Sciatic nerve (tissue), 2 donors: ENCODE measurements at places on chromosomes 4 and X. TPM values are rescaled to one million over a fixed set of nuclear protein-coding genes. Genes with fewer than 3 reads are reported as not detected.

CT45A7 gene
- total RNA-seq: not detected

SCD5 gene
- total RNA-seq: 50.6 TPM

ADRA2C gene
- total RNA-seq: 4.8 TPM

TCEAL7 gene
- total RNA-seq: 15.1 TPM

FABP2 gene
- total RNA-seq: not detected

AWAT2 gene
- total RNA-seq: not detected

NLGN3 gene
- 20.6 TPM for total RNA-seq

SPANXD gene
- total RNA-seq: not detected

PRR32 gene
- total RNA-seq: not detected

- no peak for DNase-seq
Observed at GRCh38 chr4:186760576-186760975, 36.9 kb upstream of the FAT1 start.

DNA sequence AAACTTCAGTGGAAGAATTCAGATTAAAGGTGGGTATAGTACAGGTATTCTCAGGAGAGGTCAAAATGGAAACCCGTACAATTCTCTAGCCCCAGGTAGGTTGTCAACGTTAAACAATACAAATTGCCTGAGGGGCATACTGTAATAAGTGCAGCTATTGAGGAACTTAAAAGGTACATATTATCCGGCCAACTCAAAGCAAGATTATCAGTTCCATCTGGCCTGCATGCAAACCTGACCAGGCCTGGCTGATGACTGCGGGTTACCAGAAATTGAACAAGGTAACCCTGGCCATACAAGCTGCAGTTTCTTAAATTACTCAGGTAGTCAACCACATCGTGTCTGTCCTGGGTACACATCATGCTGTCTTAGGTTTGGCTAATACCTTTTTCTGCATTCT lies 12.3 kb upstream of the ZNF630 start:
- no peak for DNase-seq

DNA sequence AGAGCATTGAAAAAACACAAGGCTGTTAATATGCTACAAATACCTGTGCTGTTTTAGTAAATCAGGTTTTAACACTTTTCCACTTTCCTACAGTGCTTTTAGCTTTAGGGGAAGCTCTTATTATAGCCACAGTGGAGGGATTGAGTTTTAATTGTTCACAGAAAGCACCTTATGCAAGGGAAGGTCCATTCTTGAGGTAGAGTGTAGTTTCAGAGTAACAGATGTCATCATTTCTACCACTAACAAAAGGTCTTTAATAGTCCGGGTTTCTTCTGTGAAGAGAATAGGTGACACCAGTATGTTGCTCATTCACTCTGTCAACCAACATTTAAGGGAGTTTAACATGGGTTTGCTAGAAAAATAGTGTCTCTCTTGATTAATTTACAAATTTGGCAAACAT lies 104.4 kb downstream of the STIM2 start:
- no peak for DNase-seq

DNA sequence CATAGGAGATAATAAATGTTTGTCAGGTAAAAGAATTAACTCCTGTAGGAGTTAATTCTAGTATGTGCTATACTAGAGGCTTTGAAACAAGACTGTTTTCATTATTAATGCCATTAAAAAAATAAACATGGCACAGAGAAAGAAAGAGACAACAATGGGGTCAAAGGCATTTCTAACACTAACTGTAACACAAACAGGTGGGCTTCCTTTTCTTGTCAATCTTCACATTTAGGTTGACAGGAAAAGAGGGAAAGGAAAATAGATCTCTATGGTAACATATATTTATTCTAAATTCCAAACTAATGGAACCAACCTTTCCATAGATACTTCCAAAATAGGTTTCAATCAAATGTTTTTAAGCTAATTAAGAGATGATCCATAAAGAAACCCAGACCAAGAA lies 9.8 kb downstream of the ANKRD17 start:
- no peak for DNase-seq

DNA sequence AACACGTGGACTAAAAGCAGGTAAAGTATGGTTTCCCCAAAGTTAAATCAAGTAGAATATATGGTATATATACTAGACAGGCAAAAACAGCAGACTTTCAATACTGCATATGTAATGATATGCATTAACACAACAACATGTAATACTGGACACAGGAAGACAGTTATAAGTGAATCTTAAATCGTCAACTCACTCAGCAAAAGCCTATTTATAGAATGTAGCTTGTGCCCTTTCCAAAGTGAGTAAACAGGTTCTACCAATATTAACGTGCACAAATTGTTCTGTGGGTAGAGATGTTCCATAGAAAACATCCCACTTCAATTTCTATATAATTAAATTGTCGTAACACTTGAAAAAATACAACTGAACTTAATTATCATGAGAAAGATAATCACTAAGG lies 30.6 kb downstream of the FAM241A start:
- no peak for DNase-seq

DNA sequence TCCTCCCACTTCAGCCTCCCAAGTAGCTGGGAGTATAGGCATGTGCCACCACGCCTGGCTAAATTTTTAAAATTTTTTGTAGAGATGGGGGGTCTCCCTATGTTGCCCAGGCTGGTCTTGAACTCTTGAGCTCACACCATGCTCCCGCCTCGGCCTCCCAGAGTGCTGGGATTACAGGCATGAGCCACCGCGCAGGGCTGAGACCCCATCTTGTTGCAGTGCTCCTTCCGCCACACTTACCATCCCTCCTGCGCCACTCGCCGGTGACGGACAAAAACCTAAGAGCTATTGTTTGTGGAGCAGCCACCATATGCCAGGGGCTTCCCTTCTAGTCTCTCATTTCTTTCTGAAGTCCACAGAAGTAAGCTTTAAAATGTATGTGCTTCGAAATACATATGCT lies 34.5 kb downstream of the NSG1 start:
- no peak for DNase-seq

DNA sequence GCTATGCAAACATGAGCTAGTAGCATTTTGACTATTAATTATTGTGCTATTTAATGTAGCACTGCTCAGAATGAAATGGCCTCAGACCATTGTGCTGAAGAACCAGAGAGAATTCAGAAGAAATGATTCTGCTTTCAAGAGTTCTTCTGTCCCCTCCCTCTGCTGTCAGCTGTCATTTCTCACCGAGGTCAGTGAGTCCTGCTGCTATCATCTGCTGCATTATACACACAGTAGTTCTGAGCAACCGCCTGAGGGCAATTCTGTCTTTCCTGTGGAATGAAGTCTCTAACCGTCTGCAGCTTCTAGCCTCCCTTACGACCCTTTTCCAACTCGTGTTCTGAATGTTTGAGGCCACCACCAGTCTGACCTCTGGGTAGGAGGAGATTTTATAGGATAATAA lies 249.4 kb downstream of the HNRNPD start:
- no peak for DNase-seq

- DNase-seq: no peak
Observed at GRCh38 chr4:143391895-143392294, 55.2 kb downstream of the GAB1 start.

DNA sequence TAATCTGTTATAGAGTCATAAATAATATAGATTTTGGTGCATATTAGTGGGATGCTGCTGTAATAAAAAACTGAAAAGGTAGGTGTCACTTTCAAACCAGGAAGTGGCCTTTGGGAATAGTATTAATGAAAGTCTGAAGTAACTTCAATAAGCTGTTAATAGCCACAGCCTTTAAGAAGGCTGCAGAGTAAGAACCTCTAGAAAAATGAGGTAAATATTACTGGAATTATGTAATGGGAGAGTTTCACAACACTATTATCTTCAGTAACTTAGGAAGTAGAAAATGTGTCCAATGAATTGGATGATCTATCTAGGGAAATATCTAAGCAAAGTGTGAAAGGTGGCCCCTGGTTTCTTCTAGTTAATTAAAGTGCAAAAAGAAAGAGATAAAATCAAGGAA lies 104.7 kb downstream of the NCAPG start:
- no peak for DNase-seq

DNA sequence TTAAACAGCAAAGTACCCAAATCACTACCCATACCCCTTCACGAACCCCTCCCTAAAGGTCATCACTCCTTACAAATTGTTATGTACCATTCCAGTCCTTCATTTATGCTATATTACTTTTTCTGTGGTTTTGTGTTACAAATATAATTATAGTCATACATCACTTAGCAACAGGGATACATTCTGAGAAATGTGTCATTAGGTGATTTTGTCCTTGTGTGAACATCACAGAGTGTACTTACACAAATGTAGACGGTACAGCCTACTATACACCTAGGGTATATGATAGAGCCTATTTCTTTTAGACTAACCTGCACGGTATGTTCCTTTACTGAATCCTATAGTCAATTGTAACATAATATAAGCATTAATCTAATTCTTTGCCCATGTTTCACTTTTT lies 61.9 kb downstream of the ASB9 start:
- DNase-seq: no peak

- no peak for DNase-seq
Observed at GRCh38 chr4:113050837-113051236, 1.4 kb downstream of the ANK2 start.

DNA sequence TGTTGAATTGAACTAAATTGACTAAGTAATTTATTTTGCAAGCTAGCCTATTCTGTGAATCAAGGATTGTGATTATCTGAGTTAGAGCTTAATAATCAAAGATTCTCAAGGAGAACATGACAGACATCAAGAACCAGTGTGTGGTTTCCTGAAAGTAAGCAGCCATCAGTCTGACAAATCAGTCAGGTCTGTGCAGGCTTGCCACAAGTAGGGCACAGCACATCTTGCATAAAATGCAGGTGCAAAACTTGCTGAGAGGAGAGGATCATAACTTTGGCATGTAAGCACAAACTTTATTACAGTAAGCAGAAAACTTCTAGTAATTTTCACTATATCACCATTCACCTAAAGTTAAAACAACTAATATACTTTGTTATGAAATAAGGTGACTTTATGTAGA lies 22.5 kb downstream of the FAM241A start:
- DNase-seq: no peak

DNA sequence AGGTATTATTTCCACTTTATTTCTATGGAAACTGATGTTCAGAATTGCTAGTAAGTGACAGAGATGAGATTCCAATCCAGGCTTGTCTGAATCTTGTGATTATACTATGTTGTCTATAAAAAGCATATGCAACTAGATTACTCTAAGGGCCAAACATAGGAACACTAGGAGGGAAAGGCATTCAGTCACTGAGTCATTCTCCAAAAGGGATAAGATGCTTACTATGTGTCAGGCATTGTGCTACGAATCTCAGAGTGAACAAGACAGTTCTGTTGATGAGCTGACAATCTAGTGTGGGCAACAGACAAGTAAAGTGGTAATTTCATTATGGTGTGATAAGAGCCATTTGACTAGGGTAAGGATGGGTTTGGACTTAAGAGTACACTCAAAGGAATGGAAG lies 77.2 kb downstream of the RASL11B start:
- no peak for DNase-seq

GRCh38 chr4:73731968-73732610 lies 8.3 kb upstream of the CXCL8 start:
- no peak for DNase-seq

DNA sequence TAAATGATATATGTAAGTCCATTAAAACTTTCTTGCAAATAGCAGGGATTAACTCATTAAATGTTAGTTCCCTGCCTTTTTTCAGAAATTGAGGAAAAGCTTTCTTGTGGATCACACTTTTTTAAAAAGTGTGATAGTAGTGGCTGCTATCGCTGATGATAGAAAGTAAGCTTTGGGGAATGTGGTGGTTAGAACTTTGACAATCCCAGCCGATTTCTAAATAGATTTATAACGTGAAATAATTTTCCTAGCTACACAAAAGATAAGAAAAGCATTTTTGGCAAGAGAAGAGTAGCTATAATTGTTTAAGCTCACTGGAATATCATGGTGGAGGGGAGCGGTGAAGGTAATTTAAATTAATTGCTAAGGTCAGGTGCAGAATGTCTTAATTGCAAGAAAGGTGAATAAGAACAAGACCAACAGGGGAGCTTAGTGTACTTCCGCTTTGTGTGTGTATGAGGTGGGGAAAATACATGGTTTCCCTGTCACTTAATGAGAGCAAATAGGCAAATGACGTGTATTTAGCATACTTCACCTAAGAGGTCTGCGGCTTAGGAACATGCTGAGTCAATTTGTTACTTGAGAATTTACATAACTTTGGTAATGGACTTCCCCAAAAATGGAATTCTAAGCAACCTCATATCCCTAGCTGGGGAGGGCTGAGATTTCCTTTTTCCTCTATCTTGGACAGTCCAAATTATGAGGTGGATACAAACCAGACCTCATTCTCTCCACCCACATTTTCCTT lies 11.7 kb upstream of the IL21 start:
- no peak for DNase-seq

DNA sequence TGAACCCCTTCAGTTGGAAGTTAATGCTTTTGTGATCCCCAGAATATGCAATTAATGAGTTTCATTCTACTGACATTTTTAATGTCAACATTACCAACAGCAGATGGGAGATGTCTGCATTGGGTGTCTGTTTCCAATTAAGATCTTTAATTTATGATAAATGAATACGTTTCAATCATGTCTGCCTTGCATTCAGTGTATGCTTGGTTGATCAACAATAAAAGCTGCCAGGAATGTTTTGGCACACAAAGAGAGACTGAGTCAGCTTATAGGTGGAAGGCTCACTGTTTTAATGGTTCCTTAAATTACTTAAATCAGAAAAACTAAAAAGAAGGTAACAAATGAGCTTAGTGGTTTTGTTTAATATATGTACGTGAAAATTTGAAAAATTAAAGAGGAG lies 359.9 kb upstream of the CNKSR2 start:
- no peak for DNase-seq

GRCh38 chr4:25441519-25442117 lies 64.6 kb downstream of the ANAPC4 start:
- DNase-seq: peak; percentile 70

GRCh38 chr4:13860126-13860525 lies 232.6 kb upstream of the BOD1L1 start:
- no peak for DNase-seq

DNA sequence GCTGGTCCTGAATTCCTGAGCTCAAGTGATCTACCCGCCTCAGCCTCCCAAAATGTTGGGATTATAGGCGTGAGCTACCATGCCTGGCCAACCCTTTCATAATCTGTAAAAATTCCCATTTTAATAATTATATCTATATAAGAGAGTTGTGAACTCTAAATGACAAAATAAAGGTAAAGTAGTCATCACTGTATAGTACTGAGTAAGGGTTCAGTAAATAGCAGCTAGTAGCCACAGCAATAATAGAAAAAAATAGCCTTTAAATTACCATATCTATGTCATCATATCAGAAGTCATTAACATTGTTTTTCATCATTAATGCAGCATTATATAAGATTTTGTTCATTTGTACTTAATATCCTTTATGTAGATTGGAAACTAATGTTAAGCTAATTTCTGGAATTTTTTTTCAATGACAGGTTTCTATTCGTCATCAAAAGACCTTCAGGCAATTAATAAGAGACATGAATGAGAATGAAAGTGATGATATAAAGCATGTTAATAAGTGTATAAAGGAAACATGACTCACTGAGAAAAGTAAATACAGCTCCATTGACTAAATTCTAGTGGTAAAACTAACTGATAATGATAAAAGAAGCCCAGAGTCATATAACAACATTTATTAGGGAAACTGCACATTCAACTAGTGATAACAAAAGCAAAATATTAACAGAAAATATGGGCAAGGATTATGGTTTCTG lies 85.9 kb upstream of the UGT8 start:
- no peak for DNase-seq

- DNase-seq: no peak
Observed at GRCh38 chr4:84681486-84682274, 98.8 kb downstream of the CDS1 start.
